ENCODE measurements at places on chromosomes 13 and 19.

DNA sequence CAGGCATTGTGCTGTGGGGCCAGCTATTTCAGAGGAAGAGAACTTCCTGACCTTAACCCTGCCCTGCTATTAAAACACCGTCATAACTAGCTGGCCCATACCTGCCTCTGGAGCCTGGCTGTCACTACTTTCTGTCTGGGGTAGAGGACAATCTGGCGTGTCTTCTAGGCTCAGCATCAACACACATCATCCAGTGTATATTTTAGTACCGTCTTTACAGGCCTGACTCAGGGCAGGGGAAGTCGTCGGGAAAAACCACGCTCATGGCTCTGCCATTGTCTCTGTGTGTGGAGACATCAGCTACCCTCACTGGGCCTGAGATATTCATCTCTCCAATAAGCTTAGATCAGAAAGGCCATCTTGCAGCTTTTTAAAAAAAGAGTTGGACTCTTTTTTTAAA, 151.1 kb downstream of the KATNAL1 start:
- DNase-seq: no peak

DNA sequence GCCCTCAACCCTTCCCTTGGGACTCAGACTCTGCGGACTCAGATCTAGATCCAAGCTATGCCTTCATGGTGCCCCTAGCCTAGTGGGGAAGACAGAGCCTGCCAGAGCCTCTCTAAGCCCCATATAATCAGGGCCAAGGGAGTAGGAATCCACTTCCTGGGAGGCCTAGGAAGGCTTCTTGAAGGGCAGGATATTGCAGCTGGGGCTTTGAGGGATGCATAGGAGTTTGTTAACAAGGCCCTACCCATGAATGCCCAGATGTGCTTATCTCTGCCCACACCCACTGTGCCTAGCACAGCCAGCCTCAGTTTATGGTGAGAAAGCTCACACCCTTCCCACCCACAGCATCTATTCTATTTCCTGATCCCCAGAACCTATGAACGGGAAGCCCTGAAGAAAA, 11.3 kb downstream of the APBA3 start:
- DNase-seq: no peak

DNA sequence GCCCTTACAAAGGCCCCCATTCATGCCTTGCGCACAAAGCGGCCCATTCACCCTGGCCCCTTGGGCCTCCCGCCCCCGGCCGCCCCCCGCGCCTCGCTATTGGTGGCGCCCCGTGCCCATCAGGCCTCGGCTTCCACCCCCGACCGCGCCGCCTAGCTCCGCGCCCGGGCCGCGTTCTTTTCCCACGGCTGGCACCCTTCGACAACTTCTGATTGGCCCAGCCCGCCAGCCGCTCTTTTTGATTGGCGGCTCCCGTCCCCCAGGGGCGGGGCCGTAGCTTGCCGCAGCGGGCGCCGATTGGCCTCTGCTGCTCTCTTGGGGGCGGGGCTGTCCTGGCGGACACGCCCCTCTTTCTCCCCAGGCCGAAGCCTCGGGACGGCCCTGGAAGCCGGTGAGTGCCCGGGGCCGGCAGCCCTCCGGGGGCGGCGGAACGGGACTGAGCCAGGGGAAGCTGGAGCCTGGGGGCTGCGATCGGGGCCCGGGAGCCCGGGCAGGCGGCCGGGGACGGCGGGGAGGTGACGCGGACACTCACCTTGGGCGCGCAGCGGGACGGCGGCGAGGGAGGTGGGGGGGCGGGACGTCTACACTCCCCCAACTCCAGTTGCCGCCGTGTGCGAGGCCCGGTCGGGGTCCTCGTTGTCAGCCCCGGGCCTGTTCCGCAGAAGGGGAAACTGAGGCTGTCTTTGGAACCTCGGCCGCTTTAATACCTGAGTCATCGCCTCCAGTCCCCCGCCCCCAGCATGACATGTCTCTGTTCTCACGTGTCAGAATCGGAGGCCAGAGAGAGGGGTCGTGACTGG, at the start of gene MYH14:
TSS of gene MYH14 (plus strand) at position 342 of the 800 bp plus-strand sequence. CDS start 6,744 bp downstream, outside the sequence.
- DNase-seq: peak; percentile 37

DNA sequence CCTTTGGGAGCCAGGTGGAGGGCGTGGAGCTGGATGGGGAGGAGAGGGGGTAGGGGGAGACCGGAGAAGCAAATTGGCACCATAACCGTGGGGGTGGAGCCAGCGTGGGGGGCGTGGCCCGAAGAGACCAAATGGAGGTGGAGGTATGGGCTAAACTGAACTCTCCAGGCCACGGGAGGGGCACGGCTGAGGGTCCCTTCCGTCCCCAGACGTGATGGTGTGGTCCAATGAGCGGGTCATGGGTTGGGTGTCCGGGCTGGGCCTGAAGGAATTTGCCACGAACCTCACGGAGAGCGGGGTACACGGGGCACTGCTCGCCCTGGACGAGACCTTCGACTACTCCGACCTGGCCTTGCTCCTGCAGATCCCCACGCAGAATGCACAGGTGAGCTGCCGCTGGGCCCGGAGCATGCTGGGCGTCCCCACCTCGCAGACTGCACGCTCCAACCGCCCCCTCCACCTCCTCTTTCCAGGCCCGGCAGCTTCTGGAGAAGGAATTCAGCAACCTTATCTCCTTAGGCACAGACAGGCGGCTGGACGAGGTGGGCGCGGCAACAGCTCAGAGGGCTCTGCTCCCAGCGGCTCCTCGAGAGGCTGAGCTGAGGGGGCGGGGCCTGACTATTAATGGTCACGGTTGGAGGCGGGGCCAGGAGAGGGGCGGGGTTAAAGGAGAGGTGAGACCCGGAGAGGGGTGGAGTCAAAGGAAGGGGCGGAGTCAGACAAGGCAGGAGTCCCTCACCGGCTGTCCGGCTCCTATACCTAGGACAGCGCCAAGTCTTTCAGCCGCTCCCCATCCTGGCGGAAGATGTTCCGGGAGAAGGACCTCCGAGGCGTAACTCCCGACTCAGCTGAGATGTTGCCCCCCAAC, 6.2 kb downstream of the HRC start:
- peak; percentile 86 for DNase-seq

DNA sequence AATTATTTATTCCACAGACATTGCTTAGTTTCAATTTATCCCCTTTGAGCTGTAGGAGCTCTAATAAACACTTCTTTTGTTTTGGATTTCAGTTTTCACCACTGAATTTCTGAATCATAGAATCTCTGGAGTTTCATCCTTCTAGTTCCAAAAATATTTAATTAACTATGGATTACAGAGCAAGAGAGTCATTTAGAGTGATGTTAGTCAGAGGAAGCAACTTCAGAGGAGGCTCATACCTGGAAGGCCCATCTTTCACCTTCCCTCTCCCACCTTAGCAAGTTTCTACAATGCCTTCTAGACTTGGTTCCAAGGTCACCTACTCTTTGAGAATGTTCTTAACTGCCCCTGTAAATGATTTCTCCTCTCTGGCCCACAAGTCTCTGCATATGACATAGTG, 353.2 kb downstream of the SPRY2 start:
- no peak for DNase-seq

DNA sequence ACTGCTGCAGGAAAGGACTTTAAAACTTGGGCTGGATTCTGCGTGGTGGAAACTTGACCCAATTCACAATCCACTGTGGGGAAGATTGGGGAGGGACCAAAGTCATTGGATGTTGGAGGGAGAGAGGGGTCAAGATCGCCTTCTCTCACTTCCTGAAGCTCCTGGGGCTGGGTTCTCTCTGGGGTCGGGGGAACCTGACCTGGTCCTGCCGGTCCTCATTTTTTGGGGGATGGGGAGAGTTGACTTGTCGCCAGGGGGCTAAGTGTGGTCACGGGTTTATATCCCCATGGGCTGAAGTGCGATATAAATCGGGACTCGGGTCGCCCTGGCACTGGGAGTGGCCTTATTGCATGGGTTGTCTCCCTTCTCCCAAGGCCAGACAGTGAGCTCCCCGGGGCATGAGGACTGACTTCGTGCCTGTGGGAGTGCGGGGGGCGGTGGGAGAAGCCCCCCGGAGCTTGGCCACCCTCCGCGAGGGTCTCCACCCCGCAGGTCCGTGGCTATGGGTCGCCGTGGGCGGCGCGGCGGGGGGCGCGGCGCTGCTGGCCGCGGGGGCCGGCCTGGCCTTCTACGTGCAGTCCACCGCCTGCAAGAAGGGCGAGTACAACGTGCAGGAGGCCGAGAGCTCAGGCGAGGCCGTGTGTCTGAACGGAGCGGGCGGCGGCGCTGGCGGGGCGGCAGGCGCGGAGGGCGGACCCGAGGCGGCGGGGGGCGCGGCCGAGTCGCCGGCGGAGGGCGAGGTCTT, 6.3 kb downstream of the ICAM5 start:
- no peak for DNase-seq

DNA sequence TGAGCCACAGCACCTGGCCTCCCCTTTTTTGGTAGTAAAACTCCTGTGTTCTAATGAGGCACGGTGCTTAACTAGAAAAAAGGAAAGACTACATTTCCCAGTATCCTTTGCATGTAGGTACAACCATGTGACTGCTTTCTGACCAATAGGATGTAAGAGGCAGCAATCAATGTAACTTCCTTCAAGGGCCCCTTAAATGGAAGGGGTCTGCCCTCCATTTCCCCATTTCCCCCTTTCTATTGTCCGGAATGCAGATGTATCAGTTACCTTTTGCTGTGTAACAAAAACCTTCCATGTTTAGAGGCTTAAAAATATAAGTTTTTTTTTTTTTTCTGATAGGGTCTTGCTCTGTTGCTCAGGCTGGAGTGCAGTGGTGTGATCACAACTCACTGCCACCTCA, 2.2 kb downstream of the GPR32 start:
- DNase-seq: peak; percentile 9

Measured in suppressor macrophage treated with lipopolysaccharide for 4 hours (primary cell).